ENCODE measurements at places on chromosomes 3 and 15. TPM values are rescaled to one million over a fixed set of nuclear protein-coding genes. Genes with fewer than 3 reads are reported as not detected.

Gene POMGNT2
- 22.4 TPM for total RNA-seq

Gene OR5K4
- total RNA-seq = not detected

Gene TRIP4
- total RNA-seq = 13.2 TPM

Gene LRTM1
- total RNA-seq = not detected

Gene PLOD2
- 84.7 TPM for total RNA-seq

Gene GUCA1C
- not detected for total RNA-seq

Gene TMEM207
- total RNA-seq = not detected

Gene CCDC54
- not detected for total RNA-seq

Gene CHRFAM7A
- 0.17 TPM for total RNA-seq

- DNase-seq = no peak
These were observed 90.2 kb downstream of the LINGO1 start for GRCh38 chr15:77542491-77543001.

GRCh38 chr3:98518816-98519215 lies 3.9 kb downstream of the CLDND1 start:
- no peak for DNase-seq

DNA sequence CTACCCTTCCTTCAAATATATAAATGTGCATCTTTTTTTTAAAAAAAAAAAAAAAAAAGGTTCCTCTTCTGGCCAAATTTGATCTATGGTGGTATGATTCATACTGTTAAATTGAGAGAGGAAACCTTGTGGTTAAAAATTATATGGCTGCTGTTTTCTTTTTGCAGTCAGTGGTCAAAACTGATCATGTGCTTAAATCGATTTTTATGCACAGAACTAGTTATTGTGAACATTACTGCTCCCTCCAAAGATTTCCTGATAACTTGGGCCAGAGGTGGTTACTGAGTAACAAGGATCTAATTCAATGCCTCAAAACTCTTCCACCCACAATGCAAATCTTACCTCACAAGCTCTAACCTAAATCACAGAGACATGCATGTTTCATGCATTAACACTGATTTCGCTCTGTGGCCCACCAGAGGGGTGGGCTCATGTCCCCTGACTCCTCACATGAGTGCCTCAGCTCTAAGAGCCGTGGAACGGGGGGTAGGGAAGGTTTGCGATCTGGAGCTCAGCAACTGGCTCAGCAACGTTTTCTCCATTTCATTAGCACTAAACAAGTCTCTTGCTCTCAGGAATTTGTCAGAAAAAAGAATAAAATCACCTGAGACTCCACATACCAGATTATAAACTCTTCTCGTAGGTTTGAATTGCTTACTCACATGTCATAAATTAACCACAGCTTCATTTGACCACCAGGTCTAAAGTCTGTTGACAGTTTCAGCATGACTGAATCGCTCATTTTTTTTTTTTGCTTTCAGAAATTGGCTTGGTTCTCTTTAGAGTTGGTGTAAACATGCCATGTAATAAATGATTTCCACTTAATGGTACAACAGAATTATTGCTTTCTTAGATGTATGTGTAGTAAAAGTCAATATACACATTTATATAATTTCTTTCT lies 280.4 kb downstream of the CD47 start:
- DNase-seq = no peak

- DNase-seq = no peak
These were observed 4.0 kb downstream of the RASSF1 start for GRCh38 chr3:50336452-50337174.

DNA sequence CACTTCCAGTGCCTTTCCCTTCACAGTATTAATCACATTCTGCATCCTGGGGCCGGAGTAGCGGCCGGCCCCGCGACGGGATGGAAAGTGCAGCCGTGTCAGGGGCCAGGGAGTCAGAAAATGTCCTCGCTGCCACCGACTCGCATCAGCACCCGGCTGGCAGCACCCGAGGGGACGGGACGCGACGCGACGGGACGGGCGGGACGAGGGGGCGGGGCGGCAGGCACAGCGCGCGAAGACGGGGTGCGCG lies 353 bp downstream of the ATG3 start:
- peak; percentile 94 for DNase-seq

DNA sequence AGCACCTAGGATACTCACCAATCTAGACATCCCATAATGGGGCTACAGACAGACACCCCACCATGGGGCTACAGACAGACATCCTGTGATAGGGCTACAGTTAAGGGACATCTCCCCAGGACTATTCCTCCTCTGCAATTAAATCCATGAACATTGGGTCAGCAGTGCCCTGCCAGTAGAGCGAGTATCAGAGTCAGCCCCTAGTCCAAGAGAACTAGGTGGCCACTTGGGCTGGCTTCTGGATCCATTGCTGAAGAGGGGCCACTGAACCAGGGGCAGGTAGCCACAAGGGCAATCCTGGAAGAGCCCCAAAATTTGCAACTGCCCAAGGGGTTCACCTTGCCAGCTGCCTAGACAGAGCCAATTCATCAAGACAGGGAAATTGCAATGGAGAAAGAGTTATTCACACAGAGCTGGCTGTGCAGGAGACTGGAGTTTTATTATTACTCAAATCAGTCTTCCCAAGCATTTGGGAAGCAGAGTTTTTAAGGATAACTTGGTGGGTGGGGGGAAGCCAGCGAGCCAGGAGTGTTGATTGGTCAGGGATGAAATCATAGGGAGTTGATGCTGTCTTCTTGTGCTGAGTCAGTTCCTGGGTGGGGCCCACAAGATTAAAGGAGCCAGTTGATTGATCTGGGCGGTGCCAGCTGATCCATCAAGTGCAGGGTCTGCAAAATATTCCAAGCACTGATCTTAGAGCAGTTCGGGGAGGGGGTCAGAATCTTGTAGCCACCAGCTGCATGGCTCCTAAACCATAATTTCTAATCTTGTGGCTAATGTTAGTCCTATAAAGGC lies 170.2 kb upstream of the SMAD3 start:
- DNase-seq = peak; percentile 82

DNA sequence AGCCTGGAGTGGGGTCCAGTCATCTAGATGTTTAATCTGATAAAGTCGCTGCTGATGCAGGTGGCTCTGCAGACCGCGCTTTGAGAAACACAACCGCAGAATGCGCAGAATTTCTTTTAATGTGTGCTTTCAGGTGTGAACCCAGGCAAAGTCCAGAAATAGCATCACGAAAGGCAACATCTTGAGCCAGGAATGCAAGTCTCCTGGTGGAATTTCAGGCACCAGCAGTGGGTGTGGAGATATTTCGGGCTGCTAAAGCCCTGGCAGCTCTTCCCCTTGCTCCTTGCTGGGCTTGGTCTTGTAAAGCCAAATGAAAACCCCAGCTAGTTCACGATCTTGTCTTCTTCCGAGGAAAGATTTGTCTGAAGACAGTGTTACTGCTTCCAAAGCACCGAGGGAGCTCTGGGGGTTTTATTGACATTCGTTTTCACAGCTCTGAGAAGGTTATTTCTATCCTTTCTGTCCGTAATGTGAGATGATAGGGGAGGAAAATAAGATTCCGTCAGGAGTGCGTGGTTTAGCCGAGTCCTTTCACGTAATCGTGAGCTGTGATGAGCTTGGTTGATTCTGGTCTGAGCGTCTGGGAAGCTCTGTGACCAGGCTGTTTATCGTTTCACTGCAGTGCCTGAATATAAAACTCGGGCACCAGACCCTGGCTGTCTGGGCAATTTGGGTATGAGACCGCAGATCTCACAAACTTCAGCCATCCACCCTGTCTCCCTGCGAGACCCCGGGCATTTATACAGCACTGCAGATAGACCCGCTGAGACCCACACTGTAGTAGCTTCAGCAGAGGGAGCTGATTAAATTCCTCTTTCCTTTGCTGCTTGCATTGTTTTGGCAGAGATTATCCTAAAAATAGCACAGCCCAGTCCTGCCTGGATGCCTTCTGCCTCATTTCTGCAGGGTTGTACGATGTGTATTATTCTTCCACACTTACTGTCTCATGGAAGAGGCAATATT lies 67.0 kb upstream of the SLC25A26 start:
- DNase-seq = no peak

DNA sequence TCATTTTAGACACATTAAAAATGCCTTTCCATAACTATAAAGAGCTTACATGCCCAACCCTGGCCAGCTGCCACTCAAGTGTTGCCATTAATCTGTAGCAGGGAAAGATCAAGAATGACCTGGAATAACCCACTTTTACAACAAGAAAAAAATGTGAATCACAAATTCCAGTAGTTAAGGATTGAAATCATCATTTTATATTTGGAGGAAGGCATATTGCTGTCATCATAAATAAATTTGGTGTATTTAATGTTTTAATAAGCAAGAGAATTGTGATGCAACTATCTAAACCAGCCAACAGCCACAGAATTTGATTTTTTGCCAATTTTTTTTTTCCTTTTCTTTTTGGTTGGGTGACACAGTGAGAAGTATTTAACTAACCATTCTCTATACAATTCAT lies 240.0 kb upstream of the SEMA6D start:
- DNase-seq = no peak

DNA sequence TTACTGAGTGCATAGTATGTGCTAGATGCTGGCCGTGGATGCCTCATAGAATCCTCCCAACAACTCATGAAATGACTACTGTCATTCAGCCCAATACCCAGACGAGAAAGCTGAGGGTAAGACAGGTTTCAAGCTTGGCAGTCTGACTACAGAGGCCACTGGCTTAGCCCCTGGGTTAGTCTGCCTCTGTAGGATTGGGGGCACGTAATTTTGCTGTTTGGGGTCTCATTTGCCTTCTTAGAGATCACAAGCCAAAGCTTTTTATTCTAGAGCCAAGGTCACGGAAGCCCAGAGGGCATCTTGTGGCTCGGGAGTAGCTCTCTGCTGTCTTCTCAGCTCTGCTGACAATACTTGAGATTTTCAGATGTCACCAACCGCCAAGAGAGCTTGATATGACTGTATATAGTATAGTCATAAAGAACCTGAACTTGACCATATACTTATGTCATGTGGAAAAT lies 1.0 kb upstream of the CCR5 start:
- no peak for DNase-seq

- DNase-seq = peak; percentile 93
These were observed at the start of gene B4GALT4 for GRCh38 chr3:119240591-119241434. TSS of gene B4GALT4 (minus strand) at chr3:119240878. CDS start at chr3:119230099, 10,779 bp downstream.

DNA sequence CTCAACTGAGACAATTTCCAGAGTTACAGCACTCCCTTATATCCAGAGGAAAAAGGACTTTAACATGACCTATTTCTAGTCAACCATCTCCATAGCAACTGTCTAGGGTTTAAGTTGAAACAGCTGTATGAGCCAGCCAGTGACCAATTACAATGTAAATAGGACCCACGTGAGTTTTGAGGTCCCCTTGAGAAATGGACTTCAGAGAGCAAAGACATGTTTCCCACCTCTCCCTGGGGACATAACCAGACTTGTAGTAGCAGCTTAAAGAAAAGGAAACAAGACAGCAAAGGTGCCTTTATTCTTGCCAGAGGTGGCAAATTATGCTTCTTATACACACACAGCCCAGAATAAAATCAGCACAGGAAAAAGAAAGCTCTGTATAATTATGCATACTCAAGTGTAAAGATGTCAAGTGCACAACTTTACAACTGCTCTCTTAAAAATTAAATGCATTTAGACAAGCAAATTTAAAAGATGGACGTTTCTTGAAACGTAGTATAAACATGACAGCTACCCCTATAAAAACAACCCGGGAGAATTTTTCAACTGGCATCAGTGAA lies 40.2 kb downstream of the SUMF1 start:
- no peak for DNase-seq

GRCh38 chr3:16801698-16802097 lies 83.1 kb upstream of the PLCL2 start:
- DNase-seq = no peak

DNA sequence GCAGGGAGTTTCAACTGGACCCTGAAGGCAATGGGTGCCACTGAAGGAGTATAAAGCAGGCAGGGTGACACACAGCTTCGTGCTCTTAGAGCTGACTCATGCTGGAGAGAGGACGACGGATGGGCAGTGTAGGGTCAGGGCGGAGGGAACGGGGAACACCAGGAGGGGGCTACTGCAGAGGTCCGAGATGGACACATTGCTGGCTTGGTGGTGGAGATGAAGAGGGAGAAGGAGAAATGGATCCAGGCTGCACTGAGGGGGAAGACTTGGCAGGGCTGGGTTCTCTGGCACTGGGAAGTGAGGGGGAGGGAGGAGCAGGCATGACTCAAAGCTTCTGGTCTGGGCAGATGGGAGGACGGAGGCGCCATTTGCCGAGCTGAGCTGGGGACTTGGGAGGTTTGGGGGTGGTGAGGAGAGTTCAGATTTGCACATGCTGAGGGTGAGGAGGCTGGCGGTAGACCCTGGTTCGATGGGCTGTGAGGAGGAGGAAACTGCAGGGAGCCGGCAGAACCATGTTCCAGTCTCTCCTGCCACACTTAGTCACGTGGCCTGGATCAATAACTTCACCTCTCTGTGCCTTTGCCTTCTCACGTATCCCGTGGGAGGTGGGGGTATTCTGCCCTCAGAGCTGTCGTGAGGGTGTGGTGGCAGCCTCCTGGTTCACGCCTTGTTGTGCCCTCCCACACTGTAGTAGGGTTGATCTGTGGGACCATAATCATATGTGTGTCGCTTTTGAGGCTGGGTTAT lies 4.6 kb upstream of the KCTD6 start:
- DNase-seq = no peak

GRCh38 chr15:98422130-98422478 lies 226.2 kb upstream of the IGF1R start:
- no peak for DNase-seq

DNA sequence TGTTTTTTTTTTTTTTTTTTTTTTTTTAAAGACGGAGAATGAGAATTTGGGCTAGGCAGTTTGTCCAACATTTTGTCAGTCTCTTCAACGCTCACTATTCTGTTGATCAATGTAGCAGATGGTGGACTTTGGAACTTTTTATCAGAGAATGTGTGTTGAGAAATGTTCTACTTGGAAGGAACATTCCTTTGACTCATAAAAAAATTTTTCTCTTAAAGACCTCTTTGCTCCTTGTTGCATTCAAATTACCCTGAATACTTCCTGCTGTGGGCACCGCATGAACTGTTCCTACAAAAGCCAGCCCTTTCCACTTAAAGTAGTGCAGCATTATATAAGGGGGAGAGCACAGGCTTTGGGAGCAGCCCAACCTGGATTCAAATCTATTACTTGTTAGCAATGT lies 182.9 kb downstream of the AKAP13 start:
- DNase-seq = no peak

GRCh38 chr15:60408463-60408981 lies 10.7 kb upstream of the ANXA2 start:
- DNase-seq = no peak

DNA sequence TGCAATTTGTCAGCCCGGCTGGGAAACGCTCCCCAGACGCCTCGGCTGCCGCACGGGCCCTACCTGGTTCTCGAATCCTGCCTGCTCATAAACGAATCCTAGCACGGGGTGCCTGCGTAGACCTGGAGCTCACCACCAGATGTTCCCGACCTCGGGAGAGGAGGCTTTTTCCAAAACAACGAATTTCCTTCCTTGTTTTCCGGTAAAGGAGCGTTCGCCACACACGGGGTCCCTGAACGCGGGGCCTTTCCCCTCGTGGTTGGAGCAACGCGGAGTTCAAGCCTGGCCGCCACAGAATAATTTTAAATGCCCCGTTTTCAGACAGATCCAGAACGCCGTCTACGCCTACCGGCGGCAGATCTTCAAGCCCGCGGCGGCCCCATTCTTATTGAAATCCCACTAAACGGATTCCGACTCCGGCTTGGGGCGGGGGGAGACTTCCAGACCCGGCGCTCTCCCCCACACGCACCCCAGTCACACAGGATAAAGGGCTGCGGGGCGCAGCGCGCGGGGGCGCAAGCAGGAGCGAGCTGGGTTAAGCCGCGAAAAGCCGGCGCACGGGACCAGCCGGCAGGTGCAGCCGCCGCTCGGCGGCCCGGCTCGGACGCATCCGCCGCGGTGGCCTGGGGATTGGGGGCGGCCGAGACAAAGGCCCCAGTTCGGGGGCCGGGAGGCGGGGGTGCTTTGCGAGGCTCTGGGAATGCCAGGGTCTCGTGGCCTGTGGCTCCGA lies 895 bp downstream of the GATA2 start:
- DNase-seq = no peak

All from esophagus muscularis mucosa (tissue), 4 donors.